Stimulated activated CD4-positive, alpha-beta T cell treated with anti-CD3 and anti-CD28 coated beads, TNF-alpha, amount 100 ng/mL, for 4 hours (primary cell): ENCODE measurements at places on chromosomes 2 and 18.

- no peak for DNase-seq
Observed at GRCh38 chr2:18311420-18312195, 248.8 kb downstream of the RDH14 start.

DNA sequence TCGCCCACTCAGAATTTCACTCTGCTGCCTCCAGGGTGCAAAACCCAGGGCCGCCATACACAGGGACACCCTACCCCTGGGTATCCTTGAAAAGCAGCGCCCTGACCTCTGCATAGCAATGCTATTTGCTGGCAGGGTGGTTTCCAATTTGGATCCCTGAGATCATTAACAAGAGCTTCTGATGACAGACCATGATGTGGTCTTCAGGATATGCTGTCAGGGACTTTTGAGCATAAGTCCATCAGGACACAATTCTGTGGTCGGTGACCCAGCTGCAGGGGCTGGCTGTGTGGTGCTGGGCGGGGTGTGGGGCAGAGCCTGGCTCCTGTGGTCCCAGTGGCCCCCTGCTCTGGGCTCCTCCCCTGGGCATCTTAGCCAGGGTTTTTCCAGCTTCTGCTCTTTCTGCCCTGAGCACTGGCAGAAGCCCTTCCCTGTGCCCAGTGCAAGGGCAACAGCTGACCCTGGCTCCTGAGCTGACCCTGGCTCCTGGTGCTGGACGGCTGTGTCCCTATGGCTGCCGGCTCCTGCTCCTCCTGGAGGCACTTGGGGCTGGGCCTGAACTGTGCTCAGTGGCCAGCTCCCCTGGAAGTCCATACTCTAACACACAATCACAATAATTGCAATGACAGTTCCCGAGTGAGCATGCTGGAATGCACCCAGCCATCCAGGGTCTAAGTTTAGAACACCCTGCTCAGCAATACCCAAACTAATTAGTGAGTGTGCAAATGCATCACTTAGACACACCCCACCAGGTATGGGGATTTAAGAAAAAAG, 271.5 kb downstream of the HDAC4 start:
- no peak for DNase-seq

GRCh38 chr2:147594038-147594437, 250.8 kb upstream of the ACVR2A start:
- DNase-seq: no peak

DNA sequence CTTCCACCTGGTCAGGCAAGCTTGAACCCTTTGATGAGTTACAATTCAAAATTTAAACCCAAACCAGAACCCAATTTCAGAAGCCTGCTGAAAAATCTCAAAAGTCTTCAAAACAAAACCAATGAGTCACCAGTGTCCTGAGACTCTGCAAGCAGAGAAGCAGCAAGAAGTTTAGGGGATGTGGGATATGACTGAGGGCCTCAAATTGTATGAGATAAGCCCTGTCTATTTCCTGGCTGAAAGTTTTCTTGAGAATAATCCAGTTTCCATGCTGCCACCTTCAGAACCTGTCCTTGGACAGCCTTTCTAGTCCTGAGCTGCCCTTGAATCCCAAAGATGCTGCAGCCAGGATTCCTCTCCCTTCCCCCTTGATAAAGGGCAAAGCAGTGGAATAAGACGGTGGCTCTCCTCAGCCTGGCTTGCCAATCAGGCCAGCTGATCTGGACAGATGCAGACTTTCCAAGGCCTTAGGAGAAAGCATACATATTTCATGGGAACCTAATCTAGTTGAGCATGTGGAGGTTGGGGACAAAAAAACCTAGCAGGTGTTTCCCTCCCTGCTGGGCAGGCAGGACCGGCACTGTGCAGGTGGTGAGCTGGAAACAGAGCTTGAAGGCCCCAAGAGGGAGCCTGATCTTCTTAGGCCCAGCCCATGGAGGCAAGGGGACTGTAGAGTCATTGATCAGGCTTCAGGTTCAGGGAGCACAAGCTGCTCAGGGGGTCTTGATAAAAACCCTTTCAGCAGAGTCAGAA, 278.0 kb upstream of the MGAT5 start:
- DNase-seq: no peak

- no peak for DNase-seq
Observed at GRCh38 chr2:10239561-10239967, 63.1 kb upstream of the HPCAL1 start.

- no peak for DNase-seq
Observed at GRCh38 chr2:199136681-199137080, 321.1 kb downstream of the SATB2 start.

DNA sequence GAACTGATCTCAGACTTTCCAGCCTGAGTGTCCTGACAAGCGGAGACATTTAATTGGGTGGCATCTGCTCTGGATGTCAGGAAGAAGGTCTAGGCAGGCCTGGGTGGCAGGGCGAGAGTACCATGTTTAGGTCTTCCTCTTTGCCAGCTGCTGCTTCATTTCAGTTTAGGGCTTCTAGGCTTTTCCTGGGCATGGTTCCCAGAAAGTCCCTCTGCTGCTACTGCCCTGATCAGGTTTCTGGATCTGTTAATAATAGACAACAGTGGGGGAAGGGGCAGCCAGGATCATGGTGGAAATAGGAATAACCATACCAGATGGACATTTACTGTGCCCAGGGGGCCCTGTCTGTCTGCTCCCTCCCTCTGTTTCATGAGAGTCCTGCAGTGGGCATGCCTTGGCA, 2.3 kb upstream of the PLCD4 start:
- no peak for DNase-seq

DNA sequence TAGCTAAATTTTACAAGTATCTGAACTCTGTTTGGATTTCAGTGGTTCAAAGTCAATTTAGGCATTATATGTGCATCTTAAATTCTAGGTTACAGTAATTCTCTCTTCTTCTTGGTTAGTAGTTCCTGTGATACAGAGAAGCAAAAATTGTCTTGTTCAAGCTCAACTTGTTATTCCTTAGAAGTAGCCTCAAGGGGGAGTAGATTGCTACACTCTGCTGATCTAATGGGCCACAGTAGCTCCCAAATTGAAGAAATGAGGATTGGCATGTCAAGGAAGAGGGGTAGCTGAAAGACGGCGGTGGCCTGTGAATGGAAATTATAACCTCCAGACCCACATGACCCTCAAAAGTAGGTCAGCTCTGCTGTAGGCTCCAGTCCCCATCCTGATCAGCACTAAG, 334.7 kb downstream of the HRH4 start:
- no peak for DNase-seq

DNA sequence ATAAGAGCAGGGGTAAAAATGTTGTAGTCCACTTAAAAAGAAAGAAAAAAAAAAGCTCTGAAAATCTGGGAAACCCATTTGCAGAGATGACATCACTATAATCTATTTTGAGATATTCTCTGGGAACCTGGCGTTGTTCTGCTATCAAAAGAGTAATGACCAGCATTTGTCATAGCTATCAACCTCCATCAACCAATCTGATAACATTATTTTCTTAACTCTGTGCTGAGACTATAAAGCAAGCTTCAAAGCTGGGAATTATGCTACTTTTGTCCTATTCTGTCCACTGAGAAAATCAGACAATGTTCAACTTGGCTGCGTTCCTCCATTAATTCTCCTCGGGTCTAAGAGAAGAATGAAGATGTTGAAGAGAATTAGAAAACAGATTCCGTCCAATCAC, 107.5 kb downstream of the STK39 start:
- DNase-seq: no peak

DNA sequence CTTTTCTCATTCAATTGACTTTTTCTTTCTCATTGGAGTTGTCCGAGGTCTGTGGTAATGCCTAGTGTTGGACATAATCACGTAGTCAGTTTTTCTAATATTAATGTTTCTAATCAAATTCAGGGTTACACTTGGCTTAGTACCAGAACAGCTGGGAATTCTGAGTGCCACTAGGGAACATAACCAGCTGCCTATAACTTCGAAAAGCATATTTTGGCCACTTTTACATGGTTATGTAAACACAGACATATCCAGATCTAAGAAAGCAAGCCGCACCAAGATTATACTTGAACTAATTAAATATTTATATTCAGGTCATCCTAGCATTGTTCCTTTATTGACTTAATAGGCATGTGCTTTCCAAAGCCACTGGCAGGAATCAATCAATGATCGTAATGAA, 91.1 kb upstream of the ARHGAP28 start:
- no peak for DNase-seq

- no peak for DNase-seq
Observed at GRCh38 chr18:74715865-74716712, 118.4 kb downstream of the ZNF407 start.

DNA sequence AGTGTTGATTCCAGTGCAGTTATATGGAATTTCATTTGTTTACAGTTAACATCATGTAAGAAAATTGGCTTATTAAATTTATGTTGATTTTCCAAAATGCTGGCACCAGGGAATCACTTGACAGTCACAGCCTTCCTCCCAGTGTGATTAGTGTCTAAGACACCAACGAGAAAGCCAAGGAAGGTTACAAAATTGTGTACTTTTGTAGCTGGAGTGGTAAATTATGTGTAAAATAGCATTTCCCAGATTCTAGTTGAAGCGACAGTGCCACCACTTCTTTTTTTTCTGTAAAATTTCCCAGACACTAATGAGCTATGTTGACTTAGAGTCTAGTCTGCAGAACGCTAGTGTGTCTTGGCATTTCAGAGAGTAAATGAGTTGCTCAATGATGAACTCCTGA, 101.3 kb downstream of the NCK2 start:
- no peak for DNase-seq

DNA sequence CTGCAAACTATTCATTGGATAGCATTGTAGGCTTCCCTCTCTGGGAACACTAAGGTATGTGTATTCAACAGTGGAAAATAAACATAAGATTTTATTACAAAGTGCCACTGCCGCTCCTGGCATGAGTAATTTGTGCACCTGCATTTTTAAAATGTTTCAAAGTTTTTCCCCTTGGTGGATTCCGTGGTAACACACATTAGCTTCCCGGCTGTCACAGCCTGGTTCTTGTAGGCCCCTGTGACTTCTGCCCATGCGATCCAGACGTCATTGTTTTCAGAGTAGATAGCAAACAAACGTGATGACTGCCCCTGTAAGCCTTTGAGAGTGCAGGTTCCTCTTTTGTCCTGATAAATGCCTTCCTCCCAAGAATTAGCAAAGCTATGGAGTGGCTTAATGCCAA, 421.0 kb downstream of the ZNF521 start:
- no peak for DNase-seq

DNA sequence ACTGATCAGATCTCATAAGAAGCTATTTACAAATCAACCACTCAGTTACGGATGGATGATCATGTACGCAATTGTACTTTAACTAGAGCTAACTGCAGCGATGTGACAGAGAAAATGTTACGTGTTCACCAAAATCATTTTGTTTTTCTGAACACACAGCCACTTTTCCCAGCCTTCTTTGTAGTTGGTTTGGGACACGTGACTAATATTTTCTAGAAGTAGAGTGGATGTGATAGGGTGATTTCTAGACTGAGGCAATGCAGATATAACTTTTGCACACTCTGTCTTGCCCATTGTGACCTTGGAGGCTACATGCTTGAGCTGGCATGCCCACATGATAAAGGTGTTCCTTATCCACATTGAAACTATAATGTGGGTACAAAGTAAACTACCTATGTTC, 9.9 kb upstream of the SLC9A4 start:
- DNase-seq: no peak

DNA sequence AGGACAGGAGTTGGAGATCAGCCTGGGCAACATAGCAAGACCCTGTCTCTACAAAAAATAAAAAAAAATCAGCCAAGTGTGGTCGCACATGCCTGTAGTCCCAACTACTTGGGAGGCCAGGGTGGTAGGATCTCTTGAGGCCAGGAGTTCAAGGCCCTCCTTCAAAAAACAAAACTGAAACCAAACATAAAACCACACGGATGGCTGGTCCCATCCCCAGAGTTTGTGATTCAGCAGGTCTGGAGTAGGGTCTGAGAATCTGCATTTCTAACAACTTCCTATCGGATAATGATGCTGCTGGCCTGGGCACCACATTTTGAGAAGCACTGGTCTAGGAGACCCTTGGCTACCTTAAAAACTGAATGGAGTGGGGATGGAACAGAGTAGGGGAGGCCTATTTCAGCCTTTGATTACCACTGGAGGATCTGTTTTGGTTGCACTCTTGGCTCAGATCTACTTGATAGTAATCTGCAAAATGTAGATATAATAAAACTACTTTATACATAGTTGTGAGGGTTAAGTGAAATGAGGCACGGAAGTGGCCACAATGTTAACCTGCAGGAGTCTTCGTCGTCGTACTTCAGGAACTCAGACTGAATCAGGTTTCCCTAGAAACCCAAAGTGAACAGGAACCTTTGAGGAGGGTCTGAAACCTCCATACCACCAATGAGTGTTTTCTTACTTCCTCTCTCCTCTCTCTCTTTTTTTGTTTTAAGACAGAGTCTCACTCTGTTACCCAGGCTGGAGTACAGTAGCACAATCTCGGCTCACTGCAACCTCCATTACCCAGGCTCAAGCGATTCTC, 25.5 kb upstream of the NFE2L2 start:
- no peak for DNase-seq

DNA sequence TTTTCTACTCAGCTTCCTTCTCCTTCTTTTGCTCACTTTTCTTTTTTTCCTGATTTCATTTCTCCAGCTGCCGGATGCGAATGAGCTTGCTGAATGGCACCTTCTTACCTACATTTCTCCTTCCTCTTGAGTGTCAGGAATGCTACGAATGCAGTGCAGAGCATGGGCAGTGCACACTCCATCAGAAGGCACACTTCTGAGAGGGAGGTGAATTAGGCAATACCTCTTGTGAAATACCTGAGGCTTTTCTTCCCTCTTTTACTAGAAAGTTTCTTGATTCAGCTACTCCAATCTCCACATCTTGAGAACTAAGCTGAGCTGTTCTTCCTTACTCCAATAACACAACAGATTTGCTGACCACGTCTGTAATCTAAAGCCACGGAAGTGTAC, 51.1 kb downstream of the PLEKHM3 start:
- DNase-seq: no peak

- DNase-seq: no peak
Observed at GRCh38 chr2:85684806-85685205, 9.4 kb upstream of the GNLY start.

DNA sequence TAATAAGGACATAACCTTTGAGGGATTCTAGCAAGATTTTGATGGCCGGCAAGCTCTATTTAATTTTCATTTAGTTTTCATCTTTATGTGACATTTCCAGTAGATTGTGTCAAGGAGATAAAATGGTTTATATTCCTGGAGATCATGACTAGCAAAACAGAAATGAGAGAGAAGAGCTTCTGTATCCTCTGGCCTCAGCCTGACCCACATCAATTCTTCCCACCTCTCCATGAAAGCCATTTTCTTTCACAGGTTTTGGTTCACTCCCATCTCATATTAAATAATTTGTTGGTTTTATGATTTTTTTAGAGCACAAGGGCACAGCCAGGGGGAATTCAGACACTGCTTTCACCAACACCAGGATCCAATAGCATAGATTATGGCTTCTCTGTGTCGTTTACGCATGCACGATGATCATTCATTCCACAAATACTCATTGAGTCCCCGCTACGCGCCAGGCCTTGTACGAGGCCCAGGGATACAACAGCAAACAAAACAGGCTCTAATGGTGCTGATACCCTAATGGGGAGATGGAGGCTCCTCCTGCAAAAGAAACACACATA, 85.9 kb downstream of the SH3BP4 start:
- DNase-seq: no peak

- DNase-seq: no peak
Observed at GRCh38 chr2:38099099-38100028, 23.4 kb upstream of the CYP1B1 start.
